ENCODE measurements at places on chromosomes 5 and 9.

- peak; percentile 45 for DNase-seq
Measured at GRCh38 chr5:39190311-39191102, 28.9 kb downstream of the FYB1 start.

DNA sequence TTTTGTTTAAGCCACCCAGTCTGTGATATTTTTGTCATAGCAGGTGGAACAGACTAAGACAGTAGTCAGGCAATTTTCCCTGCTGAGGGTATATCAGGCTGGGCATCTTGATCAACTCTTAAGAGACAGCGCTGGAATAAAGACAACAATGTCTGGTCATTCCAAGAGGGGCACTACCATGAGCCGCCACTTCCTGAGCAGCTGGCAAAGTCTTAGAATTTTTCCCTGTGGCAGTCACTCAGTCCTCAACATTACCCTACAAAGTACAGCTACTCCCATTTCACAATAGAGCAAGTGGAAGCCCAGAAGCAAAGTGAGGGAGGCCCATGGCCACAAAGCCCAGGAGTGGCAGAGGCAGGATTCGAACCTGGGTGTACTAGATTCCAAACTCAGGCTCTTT, 74.8 kb downstream of the SH3PXD2B start:
- no peak for DNase-seq

DNA sequence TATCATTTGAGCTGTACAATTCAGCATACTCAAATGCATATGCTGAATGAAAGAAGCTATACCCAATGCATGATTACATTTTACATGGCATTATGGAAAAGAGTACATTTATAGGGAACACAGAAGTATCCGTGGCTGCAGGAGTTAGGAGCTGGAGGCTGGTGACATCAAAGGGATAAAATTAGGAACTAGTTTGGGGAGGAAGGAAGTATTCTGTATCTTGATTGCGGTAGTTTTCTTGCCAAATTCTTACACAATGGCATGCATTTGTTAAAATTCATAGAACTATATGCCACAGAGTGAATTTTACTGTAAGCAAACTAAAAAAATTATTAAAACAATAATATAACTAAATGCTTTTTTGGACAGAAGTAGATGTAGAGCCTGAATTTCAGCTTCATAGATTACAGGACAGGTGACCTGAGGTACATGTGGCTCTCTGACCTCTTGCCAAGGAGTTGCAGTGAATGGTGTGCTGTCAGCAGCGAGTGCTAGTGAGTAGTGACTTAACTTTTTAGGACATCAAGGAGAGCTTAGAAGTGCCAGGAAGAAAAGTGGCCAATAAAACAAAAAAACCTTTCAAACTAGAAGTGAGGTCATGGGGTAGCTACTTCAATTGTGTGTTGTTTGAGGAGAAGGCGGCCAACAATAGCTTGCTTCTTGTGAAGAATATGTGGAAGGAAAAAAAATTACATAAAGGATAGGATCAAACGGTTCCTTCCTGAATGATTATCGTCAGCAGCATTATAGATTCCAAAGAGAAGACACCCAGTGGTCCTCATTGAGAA, 514.9 kb upstream of the CLINT1 start:
- no peak for DNase-seq

DNA sequence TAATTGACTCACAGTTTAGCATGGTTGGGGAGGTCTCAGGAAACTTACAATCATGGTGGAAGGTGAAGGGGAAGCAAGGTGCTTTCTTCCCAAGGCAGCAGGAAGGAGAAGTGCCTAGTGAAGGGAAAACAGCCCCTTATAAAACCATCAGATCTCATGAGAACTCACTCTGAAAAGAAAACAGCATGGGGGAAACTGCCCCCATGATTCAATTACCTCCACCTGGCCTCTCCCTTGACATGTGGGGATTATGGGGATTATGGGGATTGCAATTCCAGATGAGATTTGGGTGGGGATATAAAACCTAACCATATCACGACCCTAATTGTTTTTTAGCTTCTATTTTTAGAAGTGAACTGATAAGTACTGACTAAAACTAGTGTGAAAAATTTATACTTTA, 1377.5 kb upstream of the DMAC1 start:
- DNase-seq = no peak

DNA sequence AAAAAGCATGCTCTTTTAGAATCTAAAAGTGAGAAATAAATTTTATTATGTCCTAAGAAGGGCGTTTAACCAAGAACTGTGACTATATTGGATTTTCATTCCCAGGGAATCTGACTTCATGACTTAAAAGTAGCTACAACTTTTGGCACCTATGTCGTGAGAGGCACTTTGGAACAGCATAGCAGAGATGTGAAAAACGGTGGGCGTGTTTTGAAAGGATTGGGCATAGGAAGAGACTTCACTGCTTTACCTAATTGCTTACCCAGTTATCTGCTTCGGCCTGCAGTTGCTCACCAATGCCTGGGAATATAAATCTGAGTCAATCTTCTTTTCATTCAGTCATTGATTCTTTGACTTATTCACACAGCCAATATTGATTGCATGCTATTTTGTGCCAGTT, 363.4 kb downstream of the DNAH5 start:
- no peak for DNase-seq

GRCh38 chr5:10145923-10146401, 103.7 kb downstream of the ATPSCKMT start:
- DNase-seq = no peak

DNA sequence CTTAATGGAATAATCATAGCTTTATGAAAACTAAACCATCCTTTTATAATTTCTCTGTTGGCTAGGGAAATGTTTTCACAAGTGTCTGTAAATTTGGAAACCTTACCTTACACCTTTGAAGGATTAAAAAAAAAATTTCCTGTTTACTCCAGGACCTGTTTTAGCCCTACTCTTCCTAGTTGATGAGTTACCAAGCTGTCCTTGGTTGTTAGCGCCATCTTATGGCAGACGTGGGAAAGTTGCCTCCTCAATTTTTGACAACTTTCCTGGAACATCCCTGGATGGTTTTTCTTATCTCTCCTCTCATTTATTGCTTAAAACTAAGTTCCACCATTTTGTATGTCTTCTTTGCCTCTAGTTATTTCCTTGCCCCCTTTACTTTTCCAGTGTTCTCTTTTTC, 25.7 kb downstream of the ZSWIM6 start:
- DNase-seq = peak; percentile 45

- DNase-seq = no peak
Measured at GRCh38 chr5:138264183-138264582, 10.2 kb downstream of the GFRA3 start.

- DNase-seq = no peak
Measured at GRCh38 chr9:33858423-33858822, 41.5 kb downstream of the UBE2R2 start.

- DNase-seq = no peak
Measured at GRCh38 chr5:140327589-140327988, 18.8 kb downstream of the HBEGF start.

DNA sequence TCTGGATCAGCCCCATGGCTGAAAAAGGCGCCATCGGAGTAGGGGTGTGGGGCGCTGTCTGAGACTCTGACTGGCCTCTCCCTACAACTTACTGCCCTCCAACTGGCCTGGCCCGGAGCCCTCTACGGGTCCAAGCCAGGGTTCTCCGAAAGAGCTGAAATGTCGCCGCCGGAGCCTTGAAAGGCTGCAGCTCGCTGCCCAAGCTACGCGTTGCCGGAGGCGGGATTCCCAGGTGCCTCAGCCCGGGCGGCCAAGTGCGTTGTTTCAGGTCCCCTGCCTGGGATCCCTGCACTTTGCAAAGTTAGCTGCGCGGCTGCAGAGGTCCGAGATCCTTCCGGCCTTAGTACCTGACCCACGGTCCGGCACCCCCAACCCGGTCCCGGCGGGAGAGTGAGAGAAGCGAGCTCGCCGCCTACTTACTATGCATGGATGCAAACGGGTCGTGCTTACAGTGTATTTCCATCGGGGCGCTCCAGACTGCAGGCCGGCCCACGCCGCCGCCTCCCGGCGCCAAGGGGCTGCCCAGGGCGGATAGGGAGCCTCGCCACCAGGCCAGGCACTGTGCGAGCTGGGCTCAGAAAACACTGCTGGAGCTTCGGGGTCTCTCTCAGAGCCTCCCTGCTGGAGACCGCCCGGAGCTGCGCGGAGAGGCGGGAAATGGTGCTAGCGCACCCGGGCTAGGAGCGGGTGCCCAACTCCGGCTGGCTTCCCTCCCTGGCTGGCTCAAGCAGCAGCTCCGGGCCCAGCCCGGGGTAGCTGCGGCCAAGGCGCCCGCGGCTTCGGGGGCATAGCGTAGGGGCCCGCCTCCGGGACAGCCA, 7.7 kb downstream of the PAX5 start:
- DNase-seq = no peak

GRCh38 chr9:17600962-17601593, 22.2 kb downstream of the SH3GL2 start:
- DNase-seq = no peak

- DNase-seq = no peak
Measured at GRCh38 chr5:170362102-170362501, 27.1 kb downstream of the KCNMB1 start.

DNA sequence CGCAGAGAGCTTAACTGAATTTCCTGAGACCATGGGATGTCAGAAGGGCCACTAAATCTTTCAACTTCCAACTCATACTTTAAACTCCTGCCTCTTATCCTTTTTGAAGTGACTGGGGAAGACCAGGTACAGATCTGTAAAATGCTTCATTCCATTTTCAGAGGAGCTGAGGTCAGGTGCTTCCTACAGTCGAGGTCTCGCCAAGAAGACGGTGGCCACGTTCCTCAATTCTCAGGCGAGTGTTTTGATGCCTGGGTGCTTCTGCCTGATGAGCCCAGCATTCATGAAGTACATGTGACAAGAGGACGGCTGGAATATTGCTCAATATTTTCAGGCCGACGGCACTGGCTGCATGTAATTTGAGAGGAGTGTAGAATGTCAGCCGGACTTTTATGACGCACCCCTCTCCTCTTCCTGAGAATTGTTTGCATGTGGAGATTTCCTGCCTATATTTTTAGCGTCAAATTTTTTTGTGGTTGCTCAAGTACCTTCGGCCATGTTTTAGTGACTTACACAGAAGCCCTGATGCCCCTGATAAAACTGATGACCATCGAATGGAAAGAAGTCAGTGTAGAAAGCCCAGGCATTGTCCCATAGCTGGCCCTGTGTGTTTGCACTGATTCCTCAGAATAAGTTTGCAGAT, 38.8 kb upstream of the GLRX start:
- DNase-seq = no peak

GRCh38 chr5:90015584-90016018, 394.0 kb downstream of the CETN3 start:
- no peak for DNase-seq

GRCh38 chr5:116076496-116076895, 8.3 kb upstream of the COMMD10 start:
- no peak for DNase-seq

DNA sequence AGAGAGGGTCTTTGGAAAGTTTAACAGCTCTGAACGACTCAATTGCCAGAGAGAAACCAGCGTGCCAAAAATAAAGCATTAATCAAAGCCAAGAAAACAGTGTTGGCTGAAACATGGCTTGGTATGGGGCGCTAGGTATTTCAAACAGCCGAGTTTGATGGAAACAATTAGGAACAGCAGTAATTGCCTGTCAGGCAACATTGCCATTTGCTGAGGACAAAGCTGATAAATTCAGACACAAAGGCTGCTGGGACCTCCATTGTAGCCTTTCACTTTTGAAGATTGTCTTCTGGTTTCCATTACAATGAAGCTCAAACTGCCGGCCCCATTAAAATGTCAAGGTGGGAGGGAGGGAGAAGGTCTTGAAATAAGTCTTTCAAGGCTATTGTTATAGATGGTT, 125.4 kb upstream of the SPDL1 start:
- DNase-seq = no peak

GRCh38 chr5:72063219-72063819, 44.0 kb upstream of the MAP1B start:
- DNase-seq = no peak

GRCh38 chr9:94076557-94076956, 7.7 kb upstream of the PTPDC1 start:
- no peak for DNase-seq

All from natural killer cell (primary cell).